ENCODE measurements at places on chromosomes 2 and 18. TPM values are rescaled to one million over a fixed set of nuclear protein-coding genes. Genes with fewer than 3 reads are reported as not detected.

Gene PROC
- total RNA-seq: 0.21 TPM

Gene ANKRD44
- 71.5 TPM for total RNA-seq

Gene AGAP1
- 5.3 TPM for total RNA-seq

Gene DQX1
- total RNA-seq: not detected

Gene LONRF2
- total RNA-seq: 44.0 TPM

Gene POU3F3
- total RNA-seq: not detected

Gene DAPL1
- not detected for total RNA-seq

Gene TCF23
- total RNA-seq: 19.4 TPM

Gene DUSP2
- total RNA-seq: 9.8 TPM

Gene C2orf78
- total RNA-seq: not detected

Gene EFR3B
- 1.3 TPM for total RNA-seq

Gene RTTN
- total RNA-seq: 12.9 TPM

Gene GATA6
- total RNA-seq: 28.2 TPM

Gene IKZF2
- total RNA-seq: 4.3 TPM

Gene DNER
- 24.7 TPM for total RNA-seq

Gene ALPI
- not detected for total RNA-seq

Gene SEPTIN10
- total RNA-seq: 181 TPM

Gene RFX8
- total RNA-seq: 1.4 TPM

Gene DSG1
- total RNA-seq: not detected

Gene RGPD8
- 27.9 TPM for total RNA-seq

Gene PROKR1
- total RNA-seq: not detected

Gene MAP2
- total RNA-seq: 4.9 TPM

Gene MOGAT1
- total RNA-seq: not detected

Gene PRKAG3
- total RNA-seq: not detected

Gene POTEC
- total RNA-seq: not detected

Gene RBKS
- total RNA-seq: 1.6 TPM

Gene NYAP2
- not detected for total RNA-seq

Gene SLC4A5
- total RNA-seq: 2.1 TPM

Gene ERICH2
- total RNA-seq: not detected

Gene XDH
- not detected for total RNA-seq

Gene SP9
- not detected for total RNA-seq

Gene CAPN14
- total RNA-seq: 0.29 TPM

Gene CNTNAP5
- total RNA-seq: not detected

Gene TTL
- 3.8 TPM for total RNA-seq

Gene TRPM8
- 0.35 TPM for total RNA-seq

Gene C2orf15
- 2.8 TPM for total RNA-seq

Gene FOXD4L1
- total RNA-seq: not detected

Gene IL37
- not detected for total RNA-seq

Gene LBX2
- total RNA-seq: 2.9 TPM

Gene SERPINB2
- not detected for total RNA-seq

Gene SRD5A2
- total RNA-seq: not detected

Gene COL3A1
- 350 TPM for total RNA-seq

Gene USP34
- 207 TPM for total RNA-seq

Gene EGR4
- total RNA-seq: not detected

Gene EVA1A
- total RNA-seq: not detected

Gene ITM2C
- total RNA-seq: 66.3 TPM

Gene SERPINB4
- not detected for total RNA-seq

Gene SCG2
- 0.95 TPM for total RNA-seq

Gene ARHGAP28
- total RNA-seq: 1.0 TPM
